Nasal cavity respiratory epithelium epithelial cell of viscerocranial mucosa (primary cell): ENCODE measurements at places on chromosomes 13 and 19. TPM values are rescaled to one million over a fixed set of nuclear protein-coding genes. Genes with fewer than 3 reads are reported as not detected.

The MAST1 gene
- total RNA-seq, result under 0.01 and 0.28 TPM in 2 replicates

The LILRA5 gene
- total RNA-seq, result not detected in 2 replicates

The PDE4C gene
- under 0.01 and 0.14 TPM in 2 replicates for total RNA-seq

The EXOC3L2 gene
- 0.07 TPM in 1 of 2 replicates, not detected in the other for total RNA-seq

The KLK14 gene
- total RNA-seq, result under 0.01 and 0.21 TPM in 2 replicates

The PSG11 gene
- not detected in 2 replicates for total RNA-seq

The UNC13A gene
- total RNA-seq, result under 0.01 and 0.14 TPM in 2 replicates

The SPIB gene
- total RNA-seq, result not detected in 2 replicates

The TSSK6 gene
- 3.6 and 4.4 TPM in 2 replicates for total RNA-seq
